ENCODE measurements at places on chromosomes 16 and 17.

- no peak for DNase-seq
Observed at GRCh38 chr17:7315570-7316235, 543 bp upstream of the GPS2 start.

GRCh38 chr16:73739049-73739769 is 557.4 kb upstream of the PSMD7 start:
- no peak for DNase-seq

DNA sequence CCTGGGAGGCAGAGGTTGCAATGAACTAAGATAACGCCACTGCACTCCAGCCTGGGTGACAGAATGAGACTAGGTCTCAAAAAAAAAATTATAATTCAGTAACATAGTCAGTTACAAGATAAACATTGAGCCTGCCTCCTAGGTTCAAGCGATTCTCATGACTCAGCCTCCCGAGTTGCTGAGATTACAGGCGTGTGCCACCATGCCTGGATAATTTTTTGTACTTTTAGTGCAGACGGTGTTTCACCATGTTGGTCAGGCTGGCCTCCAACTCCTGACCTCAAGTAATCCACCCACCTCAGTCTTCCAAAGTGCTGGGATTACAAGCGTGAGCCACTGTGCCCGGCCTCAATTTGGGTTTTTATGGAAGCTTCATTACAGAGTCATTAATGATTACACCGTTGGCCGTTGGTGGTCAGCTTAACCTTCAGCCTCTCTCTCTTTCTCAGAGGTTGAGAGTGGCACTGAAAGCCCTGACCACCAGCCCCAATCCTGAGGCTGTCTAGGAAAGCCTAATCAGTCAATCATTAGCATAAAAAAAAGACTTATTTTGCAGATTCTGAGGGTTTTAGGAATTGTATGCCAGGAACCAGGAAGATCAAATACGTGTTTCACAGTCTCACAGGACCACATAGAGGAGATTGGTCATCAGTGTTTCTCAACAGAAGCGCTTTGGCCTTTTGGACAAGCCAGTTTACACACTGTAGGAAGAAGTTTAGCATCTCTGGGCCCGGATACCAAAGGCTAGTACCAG is 1.3 kb upstream of the LRRC37A3 start:
- DNase-seq = no peak

- no peak for DNase-seq
Observed at GRCh38 chr17:28906276-28906675, 3.4 kb upstream of the DHRS13 start.

GRCh38 chr17:35560703-35561102 is at the start of gene SLFN14:
SLFN14 (minus strand) TSS chr17:35560819; CDS start chr17:35558062, 2,757 bp downstream.
- no peak for DNase-seq

GRCh38 chr16:30896261-30896888 is at the start of gene CTF1:
CTF1 (plus strand) TSS chr16:30896614; CDS start chr16:30896644, 30 bp downstream.
- peak; percentile 72 for DNase-seq

DNA sequence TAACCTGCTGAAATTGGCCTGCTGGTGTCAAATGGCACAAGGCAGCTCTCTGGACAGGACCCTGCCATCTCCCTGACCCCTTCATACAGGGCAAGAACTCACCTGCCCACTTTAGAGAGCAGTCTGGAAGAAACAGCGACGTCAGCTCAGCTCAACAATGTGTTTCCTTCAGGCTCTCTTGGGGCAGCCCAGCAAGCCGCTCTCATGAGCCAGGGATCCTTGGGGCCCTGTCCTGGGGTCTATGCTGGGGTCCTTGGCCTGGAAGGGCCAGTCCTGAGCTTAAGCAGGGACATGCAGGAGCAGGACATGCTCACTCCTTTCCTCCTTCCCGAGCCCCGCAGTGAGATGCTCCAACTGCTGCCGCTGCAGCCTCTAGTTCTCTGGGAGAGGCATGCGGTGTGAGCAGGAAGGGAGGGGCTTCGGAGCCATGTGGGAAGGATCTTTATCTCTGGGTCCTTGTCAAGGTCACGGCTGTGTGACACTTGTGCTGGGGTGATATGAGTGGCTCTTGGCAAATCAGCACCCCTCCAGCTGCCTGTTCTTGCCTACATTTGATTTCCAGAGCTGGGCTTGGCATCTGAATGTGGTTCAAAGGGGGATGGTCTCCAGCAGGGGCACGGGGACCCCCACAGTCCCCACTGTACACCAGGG is 3.4 kb downstream of the C1QTNF1 start:
- DNase-seq = no peak

DNA sequence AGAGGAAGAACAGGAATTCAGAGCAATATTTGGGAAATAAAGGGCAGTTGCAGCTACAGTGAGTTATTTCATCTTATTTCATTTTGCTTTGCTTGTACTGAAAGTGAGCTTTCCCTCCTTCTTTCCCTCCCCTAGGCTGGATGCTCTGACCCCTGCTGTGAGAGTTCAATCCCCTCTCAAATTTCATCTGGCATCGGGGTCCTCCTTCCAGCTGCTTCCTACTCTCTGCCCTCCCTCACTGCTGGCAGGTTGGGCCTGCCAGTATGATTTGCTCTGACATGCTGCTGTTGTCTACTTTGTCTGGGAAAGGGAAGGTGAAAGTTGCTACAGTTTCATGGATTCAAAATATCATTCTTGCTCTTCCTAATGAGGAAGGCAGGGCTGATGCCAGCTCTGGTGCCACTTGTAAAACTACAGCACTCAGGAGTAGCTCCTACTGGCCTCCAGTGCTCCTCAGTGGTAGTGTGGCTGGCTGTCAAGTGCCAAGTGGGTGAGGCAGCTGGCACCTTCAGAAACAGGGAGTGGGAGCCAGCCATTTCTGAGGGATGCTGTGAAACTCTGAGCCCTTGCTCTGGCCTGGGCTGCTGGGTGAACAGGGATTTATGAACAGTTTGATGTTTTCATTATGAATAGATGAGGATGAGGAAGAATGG is 408.6 kb downstream of the HAPSTR1 start:
- no peak for DNase-seq

GRCh38 chr17:44967026-44967906 is 837 bp downstream of the C1QL1 start:
- DNase-seq = no peak
